ENCODE measurements at places on chromosomes 2 and 18.

GRCh38 chr18:41845563-41845962, 109.5 kb upstream of the PIK3C3 start:
- no peak for DNase-seq

- DNase-seq = no peak
Measured at GRCh38 chr2:60412620-60413019, 140.8 kb downstream of the BCL11A start.

- peak; percentile 54 for DNase-seq
Measured at GRCh38 chr2:174553811-174554493, 43.7 kb downstream of the WIPF1 start.

DNA sequence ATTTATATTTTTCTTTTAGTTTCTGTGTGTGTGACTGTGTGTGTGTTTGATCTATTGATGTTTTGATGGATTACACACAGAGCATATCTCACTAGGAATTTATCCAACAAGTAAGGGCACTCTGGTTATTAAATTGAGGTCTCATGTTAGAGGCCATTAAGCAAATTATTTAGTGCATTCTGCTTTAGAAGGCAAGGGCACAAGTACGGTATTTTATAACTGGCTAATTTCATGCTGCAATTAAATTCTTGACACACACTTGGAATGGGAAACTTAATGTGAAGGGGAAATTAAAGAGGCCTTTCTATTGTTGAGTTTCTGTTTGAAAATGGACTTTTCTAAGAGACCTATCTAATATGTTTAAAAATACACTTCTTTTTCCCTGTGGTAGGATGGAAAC, 25.8 kb downstream of the NYAP2 start:
- no peak for DNase-seq

DNA sequence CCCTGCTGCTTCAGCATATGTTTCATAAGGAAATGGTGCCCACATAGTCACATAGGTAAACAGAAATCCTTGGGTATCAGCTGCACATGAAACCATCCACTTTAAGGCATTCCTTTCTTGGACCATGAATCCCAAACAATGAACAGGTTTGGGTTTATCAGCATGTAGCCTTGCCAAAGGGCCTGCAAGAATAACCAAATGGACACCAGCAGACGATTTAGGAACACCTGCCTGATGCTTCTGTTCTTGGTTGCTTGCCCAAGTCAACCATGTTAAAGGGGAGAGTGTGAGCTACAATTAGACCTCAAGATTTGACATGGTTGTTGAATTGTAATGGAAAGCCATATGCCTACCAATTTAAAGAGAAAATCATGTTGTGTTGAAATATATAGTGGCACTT, 1342.7 kb upstream of the PIK3C3 start:
- no peak for DNase-seq

- DNase-seq = no peak
Measured at GRCh38 chr2:138454761-138455160, 46.8 kb upstream of the SPOPL start.

- no peak for DNase-seq
Measured at GRCh38 chr2:86631846-86632485, 8.3 kb upstream of the RNF103 start.

DNA sequence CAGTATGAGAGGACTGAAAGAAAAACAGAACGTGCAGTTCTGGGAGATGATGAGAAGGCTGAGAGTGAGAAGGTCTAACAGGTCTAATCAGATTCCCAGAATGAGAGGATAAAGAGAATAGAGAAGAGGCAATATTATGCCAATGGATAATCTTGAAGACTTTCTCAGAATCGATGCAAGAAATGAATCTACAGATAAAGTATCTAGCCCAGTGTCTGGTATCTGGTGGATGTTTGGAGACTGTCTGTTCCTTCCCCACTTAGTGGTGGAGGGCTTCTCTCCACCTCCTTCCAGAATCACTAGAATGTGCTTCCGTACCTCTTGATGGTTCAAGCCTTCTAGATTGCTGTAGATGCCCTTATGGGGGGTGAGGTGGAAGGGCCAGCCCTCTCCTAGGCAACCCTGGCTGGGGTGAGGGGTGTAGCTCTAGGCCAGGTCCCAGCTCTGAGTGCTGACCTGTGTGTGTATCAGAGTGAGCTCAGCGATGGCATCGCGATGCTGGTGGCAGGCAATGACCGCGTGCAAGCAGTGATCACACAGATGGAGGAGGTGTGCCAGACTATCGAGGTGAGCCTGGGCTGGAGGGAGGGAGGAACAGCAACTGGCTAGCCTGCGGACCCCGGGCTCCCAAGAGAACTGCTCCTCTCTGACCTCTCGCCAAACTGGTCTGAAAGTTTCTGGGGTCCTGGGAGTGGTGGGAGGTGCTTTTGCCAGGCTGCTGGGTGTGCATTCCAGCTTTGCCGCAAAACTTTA, 3.6 kb downstream of the UCN start:
- DNase-seq = no peak

GRCh38 chr2:219688560-219689445, 61.4 kb downstream of the SLC4A3 start:
- no peak for DNase-seq

GRCh38 chr2:73175663-73176204, 26.6 kb upstream of the NOTO start:
- DNase-seq = peak; percentile 61

DNA sequence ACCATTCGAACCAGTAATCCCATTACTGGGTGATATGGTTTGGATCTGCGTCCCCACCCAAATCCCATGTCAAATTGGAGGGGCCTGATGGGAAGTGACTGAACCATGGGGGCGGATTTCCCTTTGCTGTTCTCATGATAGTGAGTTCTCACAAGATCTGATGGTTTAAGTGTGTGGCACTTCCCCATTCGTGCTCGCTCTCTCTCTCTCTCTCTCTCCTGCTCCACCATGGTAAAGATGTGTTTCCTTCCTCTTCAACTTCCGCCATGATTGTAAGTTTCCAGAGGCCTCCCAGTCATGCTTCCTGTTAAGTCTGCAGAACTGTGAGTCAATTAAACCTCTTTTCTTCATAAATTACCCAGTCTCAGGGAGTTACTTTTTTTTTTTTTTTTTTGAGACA, 62.6 kb downstream of the NBAS start:
- peak; percentile 12 for DNase-seq

DNA sequence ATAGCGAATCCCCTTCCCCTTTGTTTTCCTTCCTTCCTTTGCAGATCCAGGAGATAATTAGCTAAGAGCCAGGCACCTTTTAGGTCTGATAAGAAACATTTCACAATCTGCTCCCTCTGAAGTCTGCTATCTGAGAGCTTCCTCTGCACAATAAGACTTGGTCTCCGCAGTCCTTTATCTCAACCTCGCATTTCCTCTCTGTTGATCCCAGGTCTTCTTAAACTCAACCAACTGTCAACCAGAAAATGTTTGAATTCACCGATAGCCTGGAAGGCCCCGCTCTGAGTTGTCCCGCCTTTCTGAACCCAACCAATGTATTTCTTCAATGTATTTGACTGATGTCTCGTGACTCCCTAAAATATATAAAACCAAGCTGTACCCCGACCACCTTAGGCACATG, 78.4 kb upstream of the CTDP1 start:
- DNase-seq = no peak

GRCh38 chr2:172510548-172510947, 45.3 kb upstream of the PDK1 start:
- DNase-seq = no peak

DNA sequence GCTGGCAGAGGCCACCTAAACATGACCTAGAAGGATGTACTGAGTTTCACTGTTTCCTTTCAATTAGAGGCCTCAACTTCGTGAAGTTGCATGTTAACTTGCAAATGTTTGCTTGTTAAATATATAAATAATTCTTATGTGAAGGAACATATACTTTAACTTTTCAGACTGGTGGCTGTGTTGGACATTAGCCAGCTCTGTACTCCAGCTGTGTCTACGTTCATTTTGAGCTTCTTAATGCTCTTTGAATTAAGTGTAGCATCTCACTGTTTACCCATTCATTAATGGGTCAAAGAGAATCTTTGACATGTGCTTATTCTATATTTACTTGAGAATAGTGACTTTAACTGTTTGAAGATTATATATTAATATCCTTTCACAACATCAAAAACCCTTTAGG, 823.2 kb upstream of the ID2 start:
- DNase-seq = no peak

DNA sequence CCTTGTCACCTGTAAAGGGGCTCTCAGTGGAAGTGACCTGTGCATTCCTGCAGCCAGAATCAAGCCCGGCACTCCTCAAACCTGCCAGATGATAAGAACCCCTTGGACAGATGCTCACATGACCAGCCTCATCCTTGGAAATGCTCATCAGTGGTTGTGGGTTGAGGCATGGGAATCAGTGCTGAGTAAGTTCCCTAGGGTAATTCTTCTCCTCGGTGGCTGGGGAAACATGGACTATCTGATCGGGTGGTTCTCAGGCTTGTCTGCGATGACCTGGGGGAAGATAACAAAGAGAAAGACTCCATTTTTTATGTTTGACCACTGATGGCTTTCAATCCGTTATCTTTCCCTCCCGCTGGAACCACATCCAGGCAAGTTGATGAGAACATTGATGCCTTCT, 84.0 kb downstream of the SPP2 start:
- no peak for DNase-seq

DNA sequence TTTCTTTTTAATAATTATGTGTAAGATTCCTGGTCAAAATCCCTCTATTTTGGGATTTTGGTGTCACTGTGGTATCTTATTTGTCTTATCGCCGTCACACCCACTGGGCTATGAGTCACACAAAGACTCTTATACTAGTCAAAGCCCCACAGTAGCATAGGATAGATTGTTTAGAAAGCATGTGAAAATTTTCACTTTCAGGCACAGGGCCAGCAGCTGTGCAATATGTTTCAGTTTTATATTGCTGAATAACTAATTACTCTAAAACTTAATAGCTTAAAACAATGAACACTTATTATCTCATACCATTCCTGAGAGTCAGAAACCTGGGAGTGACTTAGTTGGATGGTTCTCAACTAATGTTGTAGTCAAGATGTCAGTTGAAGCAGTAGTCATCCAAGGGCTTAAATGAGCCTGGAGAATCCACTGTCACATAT, 24.0 kb downstream of the CFAP210 start:
- DNase-seq = no peak

DNA sequence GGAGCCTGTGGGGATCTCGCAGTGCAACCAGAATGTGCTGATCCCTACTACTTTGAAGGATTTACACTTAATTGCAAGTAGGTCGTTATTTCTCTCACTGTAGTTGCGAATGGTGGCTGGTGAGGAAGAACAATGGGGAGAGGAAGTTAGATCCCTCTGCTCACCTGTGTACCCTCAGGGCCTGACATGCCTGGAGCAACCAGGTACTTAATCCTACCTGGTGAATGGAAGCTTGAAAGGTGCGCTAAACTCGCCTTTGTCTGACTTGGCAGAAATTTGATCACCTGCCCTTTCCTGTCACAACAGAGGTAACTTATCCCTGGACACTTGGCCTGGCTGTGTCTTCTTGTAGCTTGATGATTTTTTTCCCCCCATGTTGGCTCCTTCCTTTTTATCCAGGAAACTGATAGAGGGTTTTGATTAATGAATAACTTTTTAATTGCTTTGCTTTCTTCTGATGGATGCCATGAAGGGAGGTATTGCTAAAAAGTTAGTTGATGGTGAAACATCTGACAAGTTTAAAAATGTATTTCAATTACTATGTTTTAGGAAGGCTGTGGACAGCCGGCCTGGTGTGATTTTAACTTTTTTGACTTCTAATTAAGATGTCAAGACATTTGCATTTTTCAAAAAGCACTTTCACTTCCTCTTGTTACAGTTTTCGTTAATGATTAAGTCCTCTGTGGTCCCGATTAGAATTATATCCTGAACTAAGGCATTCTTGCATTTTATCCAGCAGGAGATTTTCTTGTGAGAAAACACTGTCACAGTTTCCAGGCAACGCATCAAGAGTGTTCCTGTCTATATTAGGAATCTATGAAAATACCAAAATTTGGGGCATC, 9.2 kb downstream of the SGPP2 start:
- DNase-seq = no peak

- no peak for DNase-seq
Measured at GRCh38 chr2:174613531-174613930, 15.9 kb upstream of the WIPF1 start.

- DNase-seq = no peak
Measured at GRCh38 chr2:206086716-206087350, 859 bp upstream of the INO80D start.

- DNase-seq = no peak
Measured at GRCh38 chr2:38237311-38237710, 139.8 kb downstream of the ATL2 start.

DNA sequence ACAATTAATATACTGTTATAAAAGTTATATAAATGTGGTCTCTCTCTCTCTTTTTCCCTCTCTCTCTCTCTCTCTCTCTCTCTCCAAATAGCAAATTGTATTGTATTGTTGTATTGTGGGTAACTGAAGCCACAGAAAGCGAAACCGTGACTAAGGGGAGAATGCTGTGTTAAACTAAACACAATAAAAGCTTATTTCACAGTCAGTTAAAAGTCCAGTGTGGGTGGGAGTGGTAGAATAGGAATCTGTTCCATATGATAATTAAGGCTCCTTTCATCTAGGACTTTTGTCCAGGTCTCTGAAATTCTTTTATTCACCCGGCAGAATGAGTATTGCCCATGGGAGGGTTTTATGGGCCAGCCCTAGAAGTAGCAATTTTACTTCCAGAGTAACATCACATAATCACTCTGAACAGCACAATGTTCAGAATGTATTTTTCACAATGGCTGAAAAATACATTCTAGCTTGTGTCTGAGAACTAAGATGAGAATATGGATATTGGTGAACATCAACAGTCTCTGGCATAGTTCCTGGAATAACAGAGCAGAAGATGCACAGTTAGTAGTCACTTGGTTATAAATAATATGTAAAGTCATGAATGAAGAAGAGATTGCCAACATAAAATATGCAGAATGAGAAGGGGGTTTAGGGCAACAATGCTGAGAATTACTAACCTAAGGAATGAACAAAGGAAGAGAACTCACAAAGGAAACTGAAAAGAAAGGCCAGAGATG, 399.1 kb downstream of the PLCL1 start:
- no peak for DNase-seq

GRCh38 chr18:79851489-79851888, 53.8 kb downstream of the KCNG2 start:
- no peak for DNase-seq

GRCh38 chr2:113963965-113964364, 74.1 kb downstream of the ACTR3 start:
- DNase-seq = no peak

GRCh38 chr2:63784461-63784860, 57.2 kb upstream of the UGP2 start:
- DNase-seq = no peak

- no peak for DNase-seq
Measured at GRCh38 chr2:212451786-212452231, 86.8 kb downstream of the ERBB4 start.

DNA sequence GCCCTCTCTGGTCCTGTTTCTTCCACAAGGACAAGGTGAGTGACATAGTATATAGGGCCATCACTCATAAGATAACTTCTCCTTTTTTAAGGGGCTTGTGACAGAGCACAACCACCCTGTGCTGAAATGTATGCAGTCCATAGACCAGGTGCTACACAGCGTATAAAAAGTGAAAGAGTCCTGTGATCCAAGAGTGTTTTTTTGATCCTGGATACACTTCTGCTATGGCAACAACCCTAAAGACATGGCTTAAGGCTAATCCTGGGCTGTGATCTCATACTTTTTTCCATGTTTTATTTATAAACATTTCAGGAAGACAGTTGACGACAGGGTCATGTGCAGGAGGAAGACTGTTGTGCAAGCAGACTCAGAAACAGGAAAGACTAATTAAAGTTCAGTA, 400.5 kb upstream of the TCF4 start:
- DNase-seq = no peak

GRCh38 chr2:175362331-175362730, 180.8 kb upstream of the ATP5MC3 start:
- no peak for DNase-seq

Data from CD4-positive, alpha-beta T cell treated with Interleukin-4 for 1 hour (primary cell).